ENCODE measurements at places on chromosomes 7 and 10.

DNA sequence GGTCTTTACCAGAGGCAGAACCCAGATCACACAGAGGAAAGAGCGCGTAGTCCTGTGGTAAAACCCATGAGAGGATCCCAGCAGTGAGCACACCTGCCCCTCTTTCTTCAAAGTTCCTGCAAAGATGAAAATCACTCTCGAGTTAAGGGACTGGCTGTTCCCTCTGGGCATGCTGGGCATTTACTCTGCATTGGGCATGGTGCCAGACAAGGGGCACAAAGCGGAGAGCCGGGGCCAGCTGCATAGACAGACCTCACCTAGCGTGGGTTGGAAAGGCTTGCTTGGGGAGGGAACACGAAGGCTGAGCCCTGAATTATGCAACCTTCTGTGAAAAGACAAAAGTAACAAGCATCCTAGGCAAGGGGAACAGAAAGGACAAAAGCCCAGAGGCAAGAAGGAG is 120.0 kb upstream of the TCERG1L start:
- DNase-seq: no peak

GRCh38 chr10:75477680-75478079 is 46.3 kb downstream of the LRMDA start:
- no peak for DNase-seq

DNA sequence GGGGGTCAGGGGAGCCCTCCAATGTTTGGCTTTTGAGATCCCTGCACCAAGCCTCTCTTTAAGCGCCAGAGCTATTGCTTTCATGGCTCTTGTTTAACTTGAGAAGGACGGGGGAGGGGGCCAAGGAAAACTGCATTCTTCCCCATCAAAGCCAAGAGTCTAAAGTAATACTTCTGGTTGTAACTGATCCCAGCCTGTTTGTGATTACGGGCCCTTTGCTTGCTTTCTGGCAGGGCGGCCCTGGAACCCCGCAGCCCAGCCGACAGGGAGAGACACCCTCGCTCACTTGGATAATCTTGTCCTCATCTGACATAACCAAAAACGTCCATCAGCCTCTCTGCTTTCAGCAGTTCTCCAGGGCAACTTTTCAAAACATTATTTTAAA is 154.7 kb downstream of the NEURL1 start:
- DNase-seq: no peak

DNA sequence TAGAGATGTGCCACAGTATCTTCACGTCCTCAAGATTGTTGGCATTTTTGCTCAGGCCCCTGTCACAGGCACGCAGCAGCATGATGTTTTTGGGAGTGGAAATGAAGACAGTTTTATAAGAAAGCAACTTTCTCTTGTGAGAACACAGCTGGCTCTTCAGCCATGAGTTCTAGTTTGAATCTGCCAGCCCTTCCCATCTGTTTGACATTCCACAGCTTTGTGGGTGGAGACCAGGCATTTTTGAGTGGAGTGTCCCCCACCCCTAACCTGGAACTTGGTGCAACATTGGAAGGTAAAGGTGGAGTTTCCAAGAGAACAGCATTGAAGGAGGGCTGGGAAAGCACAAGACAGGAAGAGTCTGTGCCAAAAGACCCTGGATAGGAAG is 253.1 kb upstream of the IGFBP3 start:
- DNase-seq: no peak

DNA sequence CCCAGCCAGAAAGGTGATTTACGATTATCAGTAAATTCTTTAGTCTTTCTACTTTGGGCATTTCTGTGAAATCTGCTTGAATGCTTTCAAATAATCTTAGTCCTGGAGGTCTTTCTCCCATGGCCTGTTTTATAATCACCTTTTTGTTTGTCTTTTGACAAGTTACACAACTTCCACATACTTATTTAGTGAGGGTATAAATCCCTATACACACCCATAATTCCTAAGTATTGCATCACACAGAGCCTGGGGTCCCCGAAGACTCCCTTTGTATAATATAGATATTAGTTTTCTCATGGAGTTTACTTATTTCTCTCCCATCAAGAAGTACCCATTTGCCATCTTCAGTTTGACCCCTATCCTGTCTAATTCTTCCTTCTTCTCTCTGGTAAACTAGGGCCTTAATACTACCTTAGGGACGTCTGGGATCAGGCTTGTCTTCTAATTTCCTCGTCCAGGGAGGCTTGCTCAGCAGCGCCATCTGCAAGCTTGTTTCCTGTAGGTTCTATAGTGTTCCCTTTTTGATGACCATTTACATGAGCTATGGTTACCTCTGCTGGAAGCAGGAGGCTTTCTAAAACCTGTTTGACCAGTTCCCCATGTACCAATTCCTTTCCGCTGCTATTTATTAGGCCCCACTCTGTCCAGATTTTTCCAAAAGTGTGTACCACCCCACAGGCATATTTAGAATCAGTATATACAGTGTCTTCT is 8.1 kb downstream of the DNAH11 start:
- DNase-seq: no peak

- no peak for DNase-seq
These were observed 61.0 kb upstream of the NFE2L3 start for GRCh38 chr7:26090927-26091519.

- DNase-seq: no peak
These were observed 120.1 kb upstream of the STK17A start for GRCh38 chr7:43462836-43463235.

- DNase-seq: no peak
These were observed 129.1 kb upstream of the CHST15 start for GRCh38 chr10:124222318-124222987.

DNA sequence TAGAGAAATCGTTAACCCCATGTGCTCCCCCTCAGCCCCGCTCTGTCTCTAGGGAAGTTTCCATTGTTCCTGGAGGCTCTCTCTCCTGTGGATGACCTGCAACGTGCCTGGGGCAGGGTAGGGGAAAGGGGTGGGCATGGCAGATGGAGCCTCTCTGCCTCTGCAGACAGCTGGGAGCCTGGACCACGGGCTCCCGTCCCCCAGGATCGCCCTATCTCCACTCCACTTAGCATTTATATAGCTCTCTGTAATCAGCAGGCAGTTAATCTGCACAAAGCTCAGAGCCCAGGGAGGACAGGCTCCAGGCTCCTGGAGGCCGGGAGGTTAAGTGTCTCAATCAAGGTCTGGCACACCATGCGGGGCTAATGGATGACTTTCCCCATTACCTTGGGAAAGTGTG is 369.7 kb downstream of the PLXNA4 start:
- DNase-seq: no peak

- no peak for DNase-seq
These were observed 74.3 kb upstream of the GATA3 start for GRCh38 chr10:7980196-7980595.

GRCh38 chr7:120586571-120586970 is 271.4 kb downstream of the TSPAN12 start:
- no peak for DNase-seq

- DNase-seq: peak; percentile 66
These were observed at the start of gene GPR37 for GRCh38 chr7:124765401-124766352. TSS of gene GPR37 (minus strand) at chr7:124765792. CDS start at chr7:124764976, 816 bp downstream.

DNA sequence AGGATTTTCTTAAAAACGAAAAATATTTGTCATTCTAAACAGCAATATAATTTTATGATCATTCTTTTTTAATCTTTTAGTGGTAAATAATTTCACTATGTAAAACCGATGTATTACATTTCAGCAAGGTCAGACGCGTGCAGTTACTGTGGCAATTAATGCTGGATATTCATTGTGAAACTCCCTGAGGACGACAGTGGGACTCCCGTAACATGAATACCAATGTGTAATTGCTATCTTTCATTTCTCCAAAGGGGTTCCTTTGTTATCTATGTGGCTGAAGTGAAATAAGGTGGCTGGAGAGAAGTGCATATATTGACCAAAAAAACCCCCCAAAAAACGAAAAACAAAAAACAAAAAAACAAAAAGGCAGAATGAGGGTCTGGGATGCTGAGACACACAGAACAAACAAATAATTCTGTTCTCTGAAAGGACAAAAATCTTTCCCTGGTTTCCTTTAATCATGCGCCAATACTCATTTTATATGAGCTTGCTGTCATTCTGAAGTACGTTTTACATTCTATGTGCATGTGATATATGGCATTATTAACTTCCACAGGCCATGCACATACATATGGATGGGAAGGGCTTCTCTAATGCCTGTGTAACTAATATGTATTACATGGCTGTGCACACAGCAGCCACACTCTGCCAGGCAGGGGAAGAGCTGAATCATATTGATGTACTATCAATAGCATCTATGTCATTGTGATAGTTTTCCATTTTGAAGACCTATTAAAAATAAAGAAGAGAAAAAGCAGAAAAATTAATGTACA is 161.4 kb downstream of the RAPGEF5 start:
- DNase-seq: no peak

- DNase-seq: no peak
These were observed 332.1 kb upstream of the SORCS1 start for GRCh38 chr10:107496594-107496993.

GRCh38 chr10:4693967-4694366 is 132.0 kb upstream of the AKR1E2 start:
- no peak for DNase-seq

DNA sequence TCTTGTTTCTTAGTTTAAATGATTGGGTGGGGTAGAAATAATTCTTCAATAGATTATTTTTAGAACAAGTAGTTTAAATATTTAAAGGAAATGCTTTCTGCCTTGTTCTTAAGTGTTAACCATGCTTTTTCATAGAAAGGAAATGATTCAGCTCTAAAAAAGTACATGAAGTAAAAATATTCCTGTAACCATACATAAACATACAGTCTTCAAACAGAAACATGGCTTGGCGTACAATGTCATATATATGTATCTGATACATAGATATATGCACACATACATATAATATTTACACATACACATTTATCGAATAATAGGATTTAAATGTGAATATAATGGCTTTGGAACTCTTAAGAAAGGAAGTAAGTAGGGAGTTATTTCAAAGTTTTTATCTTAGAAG is 84.4 kb downstream of the RUNDC3B start:
- DNase-seq: no peak

DNA sequence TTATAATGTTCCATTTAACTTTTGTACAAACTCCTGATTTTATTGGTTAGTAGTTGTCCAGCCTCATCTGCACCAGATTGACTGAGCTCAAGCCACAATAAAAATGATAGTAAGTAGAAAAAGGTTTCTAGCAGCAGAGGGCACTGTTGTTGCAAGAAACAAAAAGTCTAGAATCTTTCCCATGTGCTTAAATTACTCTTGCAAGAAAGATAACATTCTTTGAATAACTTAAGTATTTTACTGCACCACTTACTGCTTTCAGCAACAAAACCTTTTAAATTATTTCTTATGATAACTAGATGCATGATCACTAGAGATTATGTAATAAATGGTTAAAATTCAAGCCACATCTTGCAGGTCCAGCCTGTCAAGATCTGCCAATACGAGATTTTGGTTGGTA is 27.0 kb downstream of the LMOD2 start:
- no peak for DNase-seq

DNA sequence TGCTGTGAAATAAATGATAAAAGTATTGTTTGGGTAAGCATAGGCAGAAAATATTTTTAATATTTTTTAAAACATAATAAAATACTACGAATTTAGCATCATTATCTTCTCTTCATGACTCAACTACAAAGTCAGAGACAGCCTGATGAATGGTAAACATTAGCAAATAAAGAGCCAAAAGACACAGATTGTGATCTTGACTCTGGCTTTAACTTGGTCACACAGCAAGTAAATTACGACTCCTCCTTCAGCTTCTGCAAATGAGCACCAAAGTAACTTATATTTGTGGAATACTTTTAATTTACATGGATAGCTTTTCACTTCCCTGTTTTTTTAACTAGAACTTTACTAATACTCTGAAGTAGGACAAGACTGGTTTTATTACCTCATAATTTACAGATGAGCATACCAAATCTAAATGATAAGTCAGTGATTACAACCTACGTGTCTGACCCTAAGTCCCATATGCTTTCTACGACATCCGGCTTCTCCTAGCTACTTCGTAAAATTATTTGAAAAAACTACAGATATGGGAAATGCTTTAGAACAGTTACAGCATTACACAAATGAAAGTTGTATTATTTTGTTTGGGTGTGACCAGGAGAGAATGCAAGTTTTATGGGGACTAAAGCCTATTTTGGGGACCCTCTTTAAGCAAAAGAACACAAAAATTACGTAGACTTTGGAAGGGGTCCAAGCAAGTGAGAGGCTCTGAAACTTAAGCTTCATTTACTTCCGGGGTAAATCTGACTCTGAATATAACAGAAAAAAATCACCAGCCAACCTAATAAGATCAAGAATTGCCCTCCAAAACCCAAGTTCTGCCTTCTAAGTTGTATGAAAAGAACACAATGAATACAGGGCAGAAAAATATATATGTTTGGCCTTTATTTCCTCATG is 133.8 kb downstream of the CPEB3 start:
- no peak for DNase-seq

DNA sequence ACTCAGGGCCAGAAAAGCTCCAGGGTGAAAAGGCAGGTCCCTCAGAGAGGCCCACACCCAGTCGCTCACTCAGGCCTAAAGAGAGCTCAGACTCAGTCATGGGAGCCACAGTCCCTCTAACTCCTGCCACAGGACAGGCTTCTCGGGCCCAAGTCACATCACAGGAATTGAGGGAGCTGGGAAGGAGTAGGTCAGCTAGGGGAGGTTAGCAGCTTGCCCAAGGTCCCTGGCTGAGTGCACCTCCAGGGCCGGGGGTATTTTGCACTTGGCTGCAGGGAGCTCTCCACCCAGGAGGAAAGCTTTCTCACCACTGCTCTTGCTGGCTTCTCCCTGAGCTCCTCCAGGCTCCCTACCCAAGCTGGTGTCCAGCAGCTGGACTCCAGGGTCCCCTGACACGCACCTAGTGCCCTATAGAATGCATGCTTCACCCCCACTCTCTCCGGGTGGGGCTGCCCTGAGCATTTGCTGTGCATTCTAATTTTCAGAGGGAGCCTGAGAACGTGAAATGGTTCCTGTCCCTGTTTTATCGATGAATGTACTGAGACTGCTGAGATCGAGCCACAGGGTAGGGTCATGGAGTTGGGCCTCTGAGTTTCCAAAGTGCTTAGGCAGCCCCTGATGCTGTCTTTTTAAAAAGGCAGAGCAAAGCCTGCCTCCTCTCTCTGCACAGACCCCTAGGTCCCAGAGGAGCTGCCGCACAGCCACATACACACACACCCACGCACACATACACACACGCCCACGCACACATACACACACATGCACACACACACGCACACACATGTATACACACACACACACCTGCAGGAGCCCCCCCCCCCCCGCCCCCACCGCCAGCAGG is 37.9 kb upstream of the RET start:
- DNase-seq: no peak
